GOT3 (cell line): ENCODE measurements at places on chromosomes 7 and 10.
A peak's percentile ranks its signal among the peaks of the same experiment; 100 is the strongest.

DNA sequence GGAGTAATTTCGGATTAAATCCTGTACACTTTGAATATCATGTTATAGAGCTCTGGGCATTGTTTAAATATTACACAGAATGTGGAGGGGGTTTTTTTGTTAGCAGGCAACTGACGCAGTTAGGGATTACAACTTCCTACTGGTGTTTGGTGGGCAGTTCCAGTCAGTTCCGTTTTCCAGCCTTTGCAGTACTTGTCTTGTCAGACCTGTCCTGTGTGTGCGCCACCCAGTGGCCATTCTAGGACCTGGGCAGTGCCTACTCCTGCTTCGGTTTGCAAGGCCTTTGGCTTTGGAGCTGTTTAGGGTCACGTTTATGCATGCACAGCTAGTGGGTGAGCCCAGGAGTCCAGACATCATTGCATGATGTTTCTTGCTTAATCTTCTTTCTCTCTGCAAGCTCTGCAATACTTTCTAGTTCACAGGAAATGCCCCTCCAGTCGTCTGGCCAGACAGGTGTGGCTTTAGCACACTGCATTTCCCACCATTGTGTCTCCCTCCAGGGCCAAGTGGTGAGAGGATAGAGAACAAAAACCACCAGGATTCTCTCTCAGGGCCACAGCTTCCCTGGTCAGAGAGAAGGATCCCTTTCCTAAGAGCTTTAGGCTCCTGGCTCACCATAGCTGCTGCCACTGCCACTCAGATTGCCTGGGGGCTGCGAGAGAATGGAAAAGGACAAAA is 96.5 kb upstream of the TARP start:
- peak; percentile 77 for DNase-seq

GRCh38 chr7:46352004-46352954 is 431.2 kb upstream of the IGFBP3 start:
- DNase-seq: no peak

- DNase-seq: no peak
These were observed 123.8 kb downstream of the CFTR start for GRCh38 chr7:117603627-117604026.

GRCh38 chr7:137890449-137890921 is 43.7 kb upstream of the DGKI start:
- no peak for DNase-seq

- no peak for DNase-seq
These were observed 123.2 kb downstream of the DNAJB6 start for GRCh38 chr7:157459966-157460365.

DNA sequence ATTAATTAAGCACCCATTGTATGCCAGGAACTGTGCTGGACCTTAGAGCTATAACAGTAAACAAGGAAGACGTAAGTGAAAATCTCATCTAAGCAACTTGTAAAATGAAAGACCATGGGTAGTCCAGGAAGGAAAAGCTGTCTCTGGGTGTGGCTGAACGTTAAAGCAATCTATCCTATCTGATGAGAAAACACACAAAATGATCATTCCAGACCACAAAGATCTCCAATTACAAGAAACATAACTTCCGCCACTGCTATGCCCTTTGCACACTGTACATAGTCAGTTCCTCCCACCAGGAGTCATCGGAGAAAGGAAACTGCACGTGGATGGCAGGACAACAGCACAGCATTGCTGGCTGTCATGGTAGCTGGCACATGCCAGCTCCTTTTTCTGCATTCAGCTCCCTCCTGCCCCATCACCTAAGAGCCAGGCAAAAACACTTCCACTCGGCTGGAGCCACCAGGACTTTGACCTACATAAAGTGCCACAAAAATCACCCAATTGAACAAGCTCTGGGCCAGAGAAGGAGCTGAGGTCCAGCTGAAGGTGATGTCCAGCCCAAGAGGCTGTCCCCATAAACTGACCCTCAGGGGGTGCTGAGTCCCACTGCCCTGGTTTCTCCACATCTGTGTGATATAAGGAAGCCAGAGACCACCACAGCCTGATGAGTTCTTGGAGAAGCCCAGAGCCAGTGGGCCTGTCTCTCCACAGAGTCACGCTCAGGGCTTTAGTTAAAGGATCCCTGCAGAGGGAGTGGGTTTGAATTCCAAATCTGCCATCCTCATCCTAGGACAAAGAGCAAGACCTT is 56.4 kb downstream of the STEAP1B start:
- no peak for DNase-seq

DNA sequence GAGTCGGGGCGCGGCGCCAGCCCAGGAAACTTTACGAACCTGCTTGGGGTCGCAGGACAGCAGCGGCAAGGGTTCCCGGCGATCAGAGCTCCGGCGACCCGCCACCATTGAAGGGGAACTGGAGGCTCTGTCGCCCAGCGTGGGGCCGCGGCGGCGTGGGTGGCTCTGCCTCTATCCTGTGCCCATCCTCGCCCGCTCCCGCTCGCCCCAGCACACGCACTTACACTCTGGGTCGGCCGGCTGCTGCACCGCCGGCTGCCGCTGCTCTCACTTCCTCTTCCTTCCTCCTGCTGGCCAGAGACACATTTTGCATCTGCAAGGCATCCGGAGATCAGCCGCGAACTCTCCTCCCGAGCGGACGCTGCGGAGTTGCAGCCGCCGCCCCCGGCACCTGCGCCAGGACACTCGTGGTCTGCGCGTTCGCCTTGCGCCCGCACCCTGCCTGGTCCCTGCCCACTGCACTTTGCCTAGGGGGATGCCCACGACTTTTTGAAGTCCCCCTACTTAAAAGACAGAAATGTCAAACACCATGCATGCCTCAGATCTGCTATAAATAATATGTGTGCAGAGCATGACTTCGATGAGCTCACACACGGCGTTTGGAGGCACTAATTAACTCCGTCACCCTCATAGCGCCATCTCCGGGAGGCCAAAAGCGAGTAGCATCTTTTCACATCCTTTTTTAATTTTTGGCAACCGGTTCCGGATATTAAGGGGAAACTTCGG is at the start of gene ELMO1:
TSS of gene ELMO1 (minus strand) at position 229 of the 726 bp plus-strand sequence. CDS start 106,174 bp downstream, outside the sequence.
- peak; percentile 26 for DNase-seq

- no peak for DNase-seq
These were observed 119.5 kb downstream of the CPED1 start for GRCh38 chr7:121107923-121108498.

GRCh38 chr10:68759967-68760366 is 38.9 kb downstream of the CCAR1 start:
- DNase-seq: no peak

GRCh38 chr7:85184599-85185423 is 2.0 kb downstream of the SEMA3D start:
- DNase-seq: no peak

GRCh38 chr10:308572-309085 is 173.4 kb downstream of the ZMYND11 start:
- DNase-seq: no peak

- DNase-seq: no peak
These were observed 20.4 kb downstream of the PPP2R2D start for GRCh38 chr10:131921184-131921583.

- no peak for DNase-seq
These were observed 150.9 kb downstream of the SEMA3A start for GRCh38 chr7:84043661-84044191.

GRCh38 chr10:69387500-69387899 is 29.2 kb downstream of the TACR2 start:
- DNase-seq: no peak

DNA sequence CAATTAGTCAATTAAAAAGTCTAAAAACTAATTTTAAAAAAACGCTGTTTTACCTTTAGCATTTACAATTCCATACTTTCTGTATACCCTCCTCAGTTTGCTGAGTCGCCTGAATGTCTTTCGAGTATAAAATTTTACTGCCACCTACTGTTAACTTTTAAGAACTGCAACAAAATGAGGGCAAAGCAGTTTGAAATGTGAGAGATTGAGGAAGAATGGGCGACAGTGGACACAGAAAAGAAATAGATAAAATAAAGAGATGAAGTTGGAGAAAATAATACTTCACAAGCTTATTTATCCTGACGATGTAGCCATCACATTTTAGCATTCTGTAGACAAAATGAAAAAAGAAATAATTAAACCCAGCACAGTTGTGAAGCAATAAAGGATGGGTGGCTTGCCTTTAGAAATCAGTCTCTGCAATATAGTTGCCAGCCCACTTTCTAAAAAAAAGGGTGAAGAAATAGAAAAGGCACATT is 110.8 kb upstream of the PTN start:
- DNase-seq: no peak

DNA sequence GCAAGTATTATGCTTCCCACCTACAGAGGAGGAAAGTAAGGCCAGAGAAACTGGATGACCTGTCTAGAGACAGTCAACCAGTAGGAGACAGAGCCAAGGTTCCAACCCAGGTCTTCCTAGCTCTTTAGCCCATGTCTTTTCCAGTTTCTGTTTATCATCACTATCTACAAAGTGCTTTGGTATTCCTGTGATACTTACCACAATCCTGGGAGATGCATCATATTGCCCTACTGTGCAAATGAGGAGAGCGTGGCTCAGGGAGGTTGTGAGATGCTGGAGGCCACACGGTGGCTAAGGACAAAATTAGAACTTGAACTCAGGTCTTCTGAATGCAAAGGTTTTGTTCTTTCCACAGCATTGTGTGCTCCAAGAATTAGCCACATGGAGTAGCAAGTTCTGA is 11.2 kb upstream of the PLEKHA1 start:
- no peak for DNase-seq

DNA sequence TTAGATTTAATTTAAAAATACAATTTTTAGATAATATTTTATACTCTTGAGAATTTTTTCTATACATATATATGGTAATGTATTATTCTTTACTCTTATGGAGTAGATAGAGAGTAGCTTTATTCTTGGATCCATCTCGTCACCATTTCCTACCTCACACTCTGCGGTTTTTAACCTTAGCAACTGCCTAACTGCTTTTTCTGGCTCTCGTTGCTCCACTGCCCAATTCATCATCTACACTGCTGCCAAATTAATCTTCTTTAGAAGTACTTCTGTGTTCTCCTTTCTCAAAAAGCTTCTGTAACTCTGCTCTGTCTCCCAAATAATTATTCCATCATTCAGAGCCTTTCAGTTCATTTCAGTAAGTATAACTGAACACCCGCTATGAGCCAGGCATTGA is 35.3 kb downstream of the CAPZA2 start:
- no peak for DNase-seq

DNA sequence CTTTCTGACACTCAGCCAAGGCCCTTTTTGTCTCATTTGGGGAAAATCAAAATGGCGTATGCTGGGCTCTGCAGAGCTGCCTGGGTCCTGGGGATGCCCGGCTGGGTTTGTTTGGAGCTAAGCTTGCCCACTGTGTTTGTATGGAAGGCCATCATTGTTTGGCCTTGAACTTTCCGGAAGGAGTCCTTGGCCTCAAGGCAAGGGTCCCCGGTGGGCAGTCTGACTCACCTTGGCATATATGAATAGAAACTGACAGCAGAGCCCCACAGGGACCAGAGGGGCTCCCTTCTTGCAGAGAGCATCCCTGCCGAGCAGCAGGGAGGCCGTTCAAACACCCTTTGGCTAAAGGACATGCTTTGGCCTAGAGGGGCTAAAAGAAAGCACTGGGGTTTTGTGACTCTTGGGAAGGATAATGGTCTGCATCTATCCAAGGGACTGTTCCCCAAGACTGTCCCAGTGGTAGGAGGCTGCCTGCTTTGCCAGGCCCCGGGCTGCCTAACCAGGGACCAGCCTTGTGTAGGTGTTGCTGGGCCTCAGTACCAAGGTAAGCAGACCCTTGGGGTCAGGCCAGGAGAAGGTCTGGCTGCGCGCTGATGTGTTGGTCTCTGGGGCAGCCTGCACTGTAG is 15.0 kb downstream of the SLC18A2 start:
- DNase-seq: no peak

- DNase-seq: no peak
These were observed 50.2 kb upstream of the UBN2 start for GRCh38 chr7:139180700-139181311.

DNA sequence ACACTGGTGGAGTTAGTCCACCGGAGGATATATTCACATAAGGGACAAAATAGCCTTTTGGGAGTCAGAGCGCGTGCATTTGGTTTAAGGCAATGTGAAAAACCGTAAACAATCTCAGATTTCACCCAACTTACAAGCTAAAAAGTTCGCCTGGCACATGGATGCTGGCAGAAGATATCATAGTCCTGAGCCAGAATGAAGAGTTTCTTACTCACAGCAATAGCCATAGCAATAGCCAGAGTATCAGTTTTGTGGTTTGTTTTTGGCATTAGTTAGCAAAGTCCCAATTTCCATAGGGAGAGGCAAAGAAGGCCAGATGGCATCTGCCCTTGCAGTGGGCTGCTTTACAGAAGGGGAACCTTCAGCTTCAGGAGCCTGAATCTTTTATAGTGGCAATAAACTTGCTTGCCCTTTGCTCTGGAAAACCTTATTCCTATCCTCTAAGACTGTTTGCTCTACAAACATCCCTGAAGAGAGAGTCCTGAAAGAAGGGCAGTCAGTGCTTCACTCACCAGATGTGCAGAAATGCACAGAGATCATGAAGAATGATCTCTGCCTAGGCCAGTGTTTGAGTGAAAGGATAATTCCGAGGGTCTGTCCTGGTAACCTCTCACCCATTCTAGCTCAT is 28.7 kb upstream of the RSBN1L start:
- DNase-seq: no peak

GRCh38 chr10:3853547-3854303 is 68.7 kb upstream of the KLF6 start:
- DNase-seq: no peak
